ENCODE measurements at places on chromosomes 2 and 18. TPM values are rescaled to one million over a fixed set of nuclear protein-coding genes. Genes with fewer than 3 reads are reported as not detected.

Gene COLEC12
- 7.9 TPM for total RNA-seq

- H3K4me3 ChIP-seq, result no peak overlapping the region
- no peak overlapping the region for H3K27ac ChIP-seq
- no peak for DNase-seq
- no peaks in the 10 kb centered on the region for H3K27me3 ChIP-seq
- no peaks in the 10 kb centered on the region for H3K4me1 ChIP-seq
Measured at GRCh38 chr2:143451642-143452281, 322.5 kb downstream of the ARHGAP15 start.

GRCh38 chr2:9087121-9087681 lies 83.7 kb upstream of the MBOAT2 start:
- no peak overlapping the region for H3K4me3 ChIP-seq
- H3K36me3 ChIP-seq, result no peaks in the 10 kb centered on the region
- H3K27ac ChIP-seq, result no peak overlapping the region
- H3K27me3 ChIP-seq, result no peaks in the 10 kb centered on the region
- H3K4me1 ChIP-seq, result peaks cover 7% of the 10 kb centered on the region
- no peak for DNase-seq

- H3K27ac ChIP-seq, result no peak overlapping the region
- H3K4me3 ChIP-seq, result no peak overlapping the region
- DNase-seq, result no peak
- peaks cover 47% of the 10 kb centered on the region for H3K36me3 ChIP-seq
- peaks cover 3% of the 10 kb centered on the region for H3K4me1 ChIP-seq
- H3K27me3 ChIP-seq, result no peaks in the 10 kb centered on the region
Measured at GRCh38 chr2:74149570-74150319, 2.0 kb upstream of the BOLA3 start.

DNA sequence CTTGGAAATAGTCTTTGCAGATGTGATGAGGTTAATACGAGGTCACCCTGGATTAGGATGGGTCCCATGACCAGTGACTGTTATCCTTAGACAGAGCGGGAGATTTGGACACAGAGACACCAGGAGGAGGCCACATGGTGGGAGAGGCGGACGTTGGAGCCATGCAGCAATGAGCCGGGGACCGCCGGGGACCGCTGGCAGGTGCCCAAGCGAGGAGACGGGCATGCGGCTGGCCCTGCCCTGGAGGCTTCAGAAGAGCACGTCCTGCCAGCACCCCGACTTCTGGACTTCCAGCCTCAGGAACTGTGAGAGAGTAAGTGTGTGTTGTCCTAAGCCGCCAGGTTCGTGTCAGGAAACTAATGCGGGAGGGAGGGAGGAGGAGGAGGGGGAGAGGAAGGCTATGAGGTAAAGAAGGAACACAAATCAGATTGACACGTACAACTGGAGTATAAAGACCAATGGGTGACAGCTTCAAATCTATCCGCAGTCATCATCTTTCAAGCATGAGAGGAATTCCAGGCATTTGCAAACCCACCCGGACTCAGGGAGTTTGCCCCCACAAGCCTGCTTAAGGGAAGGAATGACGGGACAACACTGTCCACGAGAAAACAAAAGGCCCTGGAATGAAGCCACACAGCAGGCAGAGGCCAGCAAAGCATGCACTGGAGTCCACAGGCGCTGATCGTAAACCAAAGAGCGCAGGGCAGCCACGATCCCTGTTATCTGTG lies 11.6 kb upstream of the BOK start:
- no peak for DNase-seq
- H3K4me3 ChIP-seq, result no peak overlapping the region
- no peaks in the 10 kb centered on the region for H3K36me3 ChIP-seq
- peaks cover 6% of the 10 kb centered on the region for H3K4me1 ChIP-seq
- H3K27me3 ChIP-seq, result peaks cover 3% of the 10 kb centered on the region

- H3K4me3 ChIP-seq, result no peak overlapping the region
- H3K4me1 ChIP-seq, result no peaks in the 10 kb centered on the region
- H3K27me3 ChIP-seq, result no peaks in the 10 kb centered on the region
Measured at GRCh38 chr2:240725671-240726070, 34.0 kb downstream of the AQP12A start.

Data from heart left ventricle (tissue), 16 donors.